ENCODE measurements at places on chromosomes 2 and 18.

DNA sequence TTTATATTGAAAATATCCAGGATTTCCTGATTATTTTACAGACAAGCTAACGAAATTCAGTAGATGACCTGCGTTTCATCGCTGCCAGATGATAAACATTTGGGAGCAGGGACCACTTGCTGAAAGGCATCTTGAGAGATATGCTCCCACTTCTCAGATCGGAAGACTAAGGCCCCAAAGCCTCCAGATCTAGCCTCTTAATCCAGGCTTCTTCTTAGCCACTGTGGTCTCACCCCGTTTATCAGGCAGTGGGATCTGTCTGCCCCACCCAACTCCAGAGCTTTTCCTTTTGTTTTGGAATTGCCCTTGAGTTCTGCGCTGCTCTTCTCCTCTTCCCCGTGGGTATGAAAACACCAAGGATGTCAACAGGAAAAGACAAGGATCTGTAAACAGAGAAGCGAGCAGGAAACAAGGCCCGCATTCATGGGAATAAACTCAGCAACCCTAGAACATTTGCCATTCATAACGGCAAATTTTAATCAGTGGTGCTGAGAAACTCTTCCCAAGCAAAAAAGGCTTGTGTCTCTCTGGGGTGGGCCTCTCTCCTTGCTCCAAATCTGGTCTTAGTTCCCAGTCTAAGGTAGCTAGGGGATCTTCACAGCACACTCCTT, 21.4 kb downstream of the MYL12B start:
- no peak for DNase-seq

GRCh38 chr2:55049043-55049820, 1.0 kb downstream of the RTN4 start:
- DNase-seq, result peak; percentile 92

DNA sequence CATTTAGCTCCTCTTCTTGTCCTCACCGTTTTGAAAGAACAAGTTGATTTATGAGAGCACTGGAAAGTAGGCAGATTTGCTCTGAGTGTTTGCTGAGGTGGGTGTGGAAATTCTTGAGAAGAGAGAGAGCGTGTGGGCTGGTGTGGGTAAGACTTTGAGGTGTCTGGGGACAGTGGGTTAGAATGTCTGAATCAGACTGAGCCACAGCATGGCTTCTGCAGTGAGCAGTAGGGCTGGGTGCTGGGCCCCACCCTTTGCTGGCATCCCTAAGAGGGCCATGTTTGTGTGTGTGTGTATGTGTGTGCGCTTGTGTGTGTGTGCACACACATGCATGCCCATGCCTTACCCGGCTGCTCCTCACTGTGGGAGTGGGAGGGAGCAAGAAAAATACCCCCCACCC, 63.7 kb downstream of the COPS8 start:
- DNase-seq, result no peak

GRCh38 chr2:43845181-43845580, 6.4 kb downstream of the ABCG8 start:
- DNase-seq, result no peak

GRCh38 chr18:49137093-49137492, 186.3 kb upstream of the SMAD7 start:
- no peak for DNase-seq

DNA sequence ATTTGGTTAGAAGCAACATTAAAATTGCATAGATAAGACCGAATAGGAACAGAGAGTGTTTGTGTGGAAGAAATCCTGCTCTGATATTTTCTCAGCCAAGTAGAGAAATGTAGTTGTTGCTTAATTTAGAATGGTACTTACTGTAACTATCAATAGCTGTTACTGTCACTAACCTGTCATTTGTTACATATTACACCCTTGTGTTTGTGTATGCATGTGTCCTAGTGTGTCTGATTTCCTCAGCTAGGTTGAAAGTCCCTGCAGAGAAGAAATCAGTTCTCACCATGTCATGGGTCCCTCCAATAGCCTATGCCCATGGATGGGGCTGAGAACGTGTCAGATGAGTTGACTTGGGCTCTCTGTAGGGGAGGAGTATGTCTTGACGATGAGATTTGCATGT, 94.4 kb downstream of the SPTBN1 start:
- DNase-seq, result no peak

- no peak for DNase-seq
Measured at GRCh38 chr2:220293966-220294365, 666.5 kb downstream of the SLC4A3 start.

DNA sequence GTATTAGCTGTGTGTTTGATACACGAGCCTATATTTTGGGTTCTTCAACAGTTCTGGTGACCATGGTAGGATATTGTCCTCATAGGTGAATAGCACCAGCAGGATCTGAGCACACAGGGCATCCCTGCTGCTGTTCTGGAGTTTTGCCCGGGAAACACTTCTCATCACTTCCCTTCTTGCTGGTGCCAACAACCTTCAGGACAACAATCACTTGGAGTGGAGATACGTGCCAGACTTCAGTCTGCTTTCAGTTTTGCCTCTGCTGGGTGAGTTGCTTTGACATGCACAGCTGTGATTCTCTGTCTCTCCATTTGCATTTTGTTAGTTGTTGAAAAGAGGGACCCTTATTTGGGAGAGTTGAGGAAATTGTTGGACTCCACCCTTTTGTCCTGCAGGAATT, 1347.2 kb upstream of the DDX18 start:
- no peak for DNase-seq

DNA sequence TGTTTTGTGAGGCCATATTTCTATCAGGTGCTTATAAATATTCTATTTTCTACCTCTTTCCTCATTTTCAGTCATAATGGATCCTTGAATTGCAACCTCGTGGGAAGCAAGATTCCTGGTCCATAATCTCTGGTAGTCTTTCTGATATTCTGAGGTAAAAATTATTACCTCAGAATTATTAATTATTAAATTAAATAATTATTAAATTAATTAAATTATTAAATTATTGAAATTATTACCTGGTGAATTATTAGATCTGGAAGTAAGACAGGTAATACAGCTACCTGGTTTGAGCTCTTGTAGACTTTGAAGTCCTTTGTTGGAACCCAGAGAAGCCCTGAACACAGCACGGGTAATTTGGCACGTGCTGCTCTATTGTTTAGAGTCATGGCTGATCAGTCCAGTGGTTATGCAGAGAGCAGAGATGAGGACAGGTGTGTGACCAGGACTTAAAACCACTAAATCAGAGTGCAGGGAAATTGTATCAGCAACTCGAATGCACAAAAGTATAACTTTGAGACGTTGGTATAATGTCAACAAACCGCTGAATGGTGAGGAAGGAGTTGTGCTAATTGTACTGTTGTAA, 46.8 kb upstream of the PTPRM start:
- no peak for DNase-seq

GRCh38 chr2:110771547-110772382, 39.4 kb downstream of the ACOXL start:
- DNase-seq, result no peak

DNA sequence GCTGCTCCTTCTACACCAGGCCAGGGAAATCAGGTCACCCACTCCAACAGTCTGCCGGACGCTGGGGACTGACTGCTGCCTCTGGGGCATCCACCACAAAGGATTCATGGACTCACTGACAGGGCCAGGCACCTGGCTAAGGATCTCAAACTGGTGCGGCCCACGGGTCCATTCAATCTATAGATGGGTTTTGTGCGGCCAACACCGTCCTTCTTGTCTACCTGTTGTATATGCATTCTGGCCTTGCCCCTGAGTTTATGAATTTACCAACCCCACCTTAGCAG, 10.9 kb upstream of the SLC20A1 start:
- no peak for DNase-seq

GRCh38 chr2:71330155-71330554, 1.4 kb upstream of the ZNF638 start:
- no peak for DNase-seq

DNA sequence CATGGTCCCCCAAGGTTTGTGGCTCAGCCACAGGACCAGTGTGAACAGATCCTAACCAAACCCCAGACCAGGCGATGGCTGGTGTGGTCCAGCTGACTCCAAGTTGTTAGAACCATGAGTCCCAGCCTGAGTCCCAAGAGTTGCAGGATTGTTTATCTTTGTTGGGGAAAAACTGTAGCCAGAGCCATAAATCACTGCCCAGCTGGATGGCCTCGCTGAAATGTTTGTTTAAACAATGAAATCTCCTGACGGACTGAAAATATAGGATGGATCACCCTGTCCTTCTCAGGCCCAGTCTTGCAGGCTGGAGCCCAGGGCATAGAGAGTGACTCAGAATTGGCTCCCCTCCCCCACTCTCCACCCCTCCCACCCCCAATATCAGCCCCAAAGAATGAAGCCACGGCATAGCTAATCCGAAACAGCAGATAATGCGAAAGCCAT, 36.4 kb downstream of the PKDCC start:
- DNase-seq, result no peak

DNA sequence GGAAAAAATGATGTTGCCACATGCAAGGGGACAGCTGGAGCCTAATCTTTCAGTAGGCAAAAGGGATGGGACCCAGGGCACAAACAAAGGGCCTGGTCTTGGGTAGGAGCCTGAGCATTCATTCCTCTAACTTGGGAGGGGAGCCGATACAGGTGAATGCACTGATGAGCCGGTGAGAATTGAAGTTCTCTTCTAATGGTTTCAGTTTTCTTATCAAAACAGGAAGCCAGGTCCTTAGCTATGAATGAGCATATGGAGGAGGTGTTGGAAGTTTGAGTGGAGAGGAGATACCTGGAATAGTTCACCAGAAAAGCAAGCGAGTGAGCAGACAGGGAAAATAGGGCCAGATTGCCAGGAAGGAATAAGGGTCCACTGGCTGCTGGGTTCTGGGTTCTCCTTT, 10.1 kb downstream of the DPP4 start:
- DNase-seq, result no peak

DNA sequence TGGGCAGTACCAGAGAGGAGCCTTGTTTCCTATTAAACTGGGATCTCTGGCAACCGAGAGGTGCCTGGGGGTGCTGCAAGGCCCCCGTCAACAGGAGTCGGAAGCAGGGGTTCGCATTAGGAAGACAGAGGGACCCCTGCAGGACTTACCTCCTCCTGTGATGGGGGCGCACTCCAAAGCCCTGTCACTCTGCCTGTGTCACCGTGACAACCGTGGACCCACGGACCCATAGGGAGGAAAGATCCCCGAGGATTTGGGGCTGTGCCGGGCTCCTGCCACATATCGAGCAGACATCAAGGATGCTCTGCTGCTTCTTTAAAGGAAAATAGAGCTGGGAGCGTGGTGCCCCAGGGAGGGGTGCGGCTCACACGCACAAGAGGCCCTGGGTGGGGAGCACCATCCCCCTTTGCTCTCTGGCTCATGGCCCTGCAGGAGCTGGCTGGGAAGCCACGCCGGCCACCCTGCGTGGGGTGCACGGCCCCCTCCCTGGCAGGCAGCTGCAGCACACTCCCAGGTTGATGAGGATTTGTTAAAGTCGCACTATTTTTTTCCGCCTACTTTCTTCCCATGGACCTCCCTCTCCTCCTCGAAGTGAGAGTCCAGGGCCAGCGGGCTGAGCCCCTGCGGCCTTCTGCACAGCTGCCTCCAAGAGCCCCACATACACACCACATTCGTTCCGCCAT, 167.5 kb downstream of the TWIST2 start:
- no peak for DNase-seq

DNA sequence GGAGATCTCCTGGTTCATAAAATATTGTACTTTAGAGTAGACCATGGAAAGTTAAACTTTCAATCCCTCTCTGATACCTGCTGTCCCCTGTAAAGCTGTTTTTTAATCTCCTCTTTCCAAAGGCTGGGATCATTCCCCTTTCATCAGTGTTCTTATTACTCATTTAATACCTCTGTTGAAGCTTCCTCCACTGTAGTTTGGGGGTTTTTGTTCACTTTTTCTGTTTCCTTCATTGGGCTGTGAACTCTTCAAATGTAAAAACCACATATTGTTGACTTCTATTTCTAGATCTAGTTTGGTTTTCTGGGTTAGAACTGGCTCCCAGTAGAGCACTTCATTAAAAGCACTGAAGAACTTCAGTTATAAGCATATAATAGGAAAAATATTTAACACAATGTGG, 598.1 kb downstream of the RNF144A start:
- DNase-seq, result no peak

DNA sequence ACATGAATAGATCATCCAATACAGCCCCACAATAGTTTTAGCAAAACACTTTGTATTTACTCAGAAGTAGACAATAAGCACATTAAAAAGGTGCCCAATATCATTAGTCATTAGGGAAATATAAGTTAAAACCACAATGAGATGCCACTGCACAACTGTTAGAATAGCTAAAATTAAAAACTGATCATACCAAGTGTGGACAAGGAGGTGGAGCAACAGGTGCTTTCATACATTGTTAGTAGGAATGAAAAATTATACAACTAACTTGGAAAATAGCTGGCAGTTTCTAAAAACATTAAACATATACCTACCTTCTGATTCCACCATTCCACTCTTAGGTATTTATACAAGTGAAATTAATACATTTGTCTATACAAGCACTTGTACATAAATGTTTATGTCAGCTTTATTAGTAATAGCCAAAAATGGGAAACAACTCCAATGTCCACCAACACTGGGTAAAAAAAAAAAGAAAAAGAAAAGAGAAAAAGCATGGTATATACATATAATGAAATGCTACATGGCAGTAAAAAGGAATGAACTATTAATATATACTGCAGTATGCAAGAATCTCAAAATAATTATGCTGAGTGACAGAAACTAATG, 27.6 kb upstream of the UBE2E3 start:
- no peak for DNase-seq

DNA sequence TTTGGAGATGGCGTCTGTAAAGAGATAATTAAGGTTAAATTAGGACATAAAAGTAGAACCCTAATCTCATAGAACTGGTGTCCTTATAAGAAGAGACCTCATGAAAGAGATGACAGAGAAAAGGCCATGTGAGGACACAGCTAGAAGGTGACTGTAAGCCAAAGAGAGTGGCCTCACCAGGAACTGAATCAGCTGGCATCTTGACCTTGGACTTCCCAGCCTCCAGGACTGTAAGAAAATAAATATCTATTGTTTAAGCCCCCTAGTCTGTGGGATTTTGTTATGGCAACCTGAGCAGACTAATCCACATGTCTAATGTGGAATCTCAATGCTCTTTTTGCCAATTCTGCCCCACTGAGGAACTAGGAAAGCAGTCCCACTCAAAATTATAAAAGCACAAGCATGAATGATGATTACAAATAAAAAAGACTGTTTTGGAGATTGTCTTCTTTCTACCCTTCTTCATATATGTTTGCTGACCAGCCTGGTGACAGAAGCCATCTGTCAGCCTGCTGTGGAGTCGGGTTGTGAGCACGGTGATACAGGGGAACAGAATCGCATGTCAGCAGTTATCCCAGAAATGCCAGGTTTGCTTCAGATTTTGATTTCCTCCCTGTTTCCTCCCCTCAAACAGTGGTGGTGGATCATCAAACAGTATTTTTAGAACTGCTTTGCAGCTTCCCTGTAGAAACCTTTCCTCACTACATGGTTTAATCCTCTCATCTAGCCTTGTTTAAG, 54.2 kb downstream of the INPP4A start:
- no peak for DNase-seq

GRCh38 chr18:43789234-43790000, 512.1 kb upstream of the SYT4 start:
- no peak for DNase-seq

All from hematopoietic multipotent progenitor cell treated with erythropoietin and hydrocortisone succinate and interleukin-3 and kit ligand, for 4 days (in vitro differentiated cells).